T-helper 17 cell (primary cell): ENCODE measurements at places on chromosomes 5 and 9. TPM values are rescaled to one million over a fixed set of nuclear protein-coding genes. Genes with fewer than 3 reads are reported as not detected.
A peak's percentile ranks its signal among the peaks of the same experiment; 100 is the strongest.

DNA sequence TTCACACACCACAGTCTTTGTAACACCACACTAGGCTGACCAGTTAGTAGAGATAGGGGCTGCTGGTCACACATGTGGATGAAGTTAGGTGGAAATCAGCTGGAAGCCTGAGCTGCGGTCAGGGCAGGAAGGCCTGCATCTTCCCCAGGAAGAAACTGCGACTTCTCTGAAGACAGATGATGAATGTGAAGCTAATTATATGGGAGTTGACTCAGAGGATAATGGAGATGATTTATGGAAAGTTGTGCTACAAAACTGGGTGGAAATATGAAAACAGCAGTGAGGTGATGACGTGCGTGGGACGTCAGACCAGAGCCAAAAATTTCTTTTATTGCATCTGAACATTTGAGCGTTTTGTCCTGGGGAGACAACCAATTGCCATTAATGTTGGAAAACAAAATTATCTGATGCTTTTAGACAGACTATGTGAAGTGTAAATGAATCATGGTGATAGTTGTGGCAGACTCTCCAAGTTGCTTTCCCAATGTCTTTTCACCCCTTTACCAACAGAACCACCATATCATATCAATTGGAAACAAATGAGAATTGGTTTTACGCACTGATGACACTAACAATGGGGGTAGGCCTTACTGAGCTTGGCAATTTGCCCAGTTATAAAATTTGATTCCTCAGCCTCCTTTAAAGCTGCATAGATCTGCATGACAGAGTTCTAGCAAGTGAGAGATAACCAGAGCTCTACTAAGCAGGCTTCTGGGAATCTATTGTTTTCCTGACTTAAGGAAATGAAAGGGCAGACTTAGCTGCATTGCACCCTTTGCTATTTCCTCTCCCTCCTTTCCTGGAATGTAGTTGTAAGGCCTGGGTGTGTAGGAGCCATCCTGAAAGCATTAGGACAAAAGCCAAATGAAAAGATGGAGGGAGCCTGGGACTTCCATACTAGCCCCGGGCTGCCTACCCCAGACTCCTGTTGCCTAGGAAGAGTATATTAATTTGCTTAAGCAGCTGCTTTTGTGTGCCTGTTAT lies 84.0 kb downstream of the RAB3C start:
- DNase-seq: no peak
- H3K36me3 ChIP-seq: no peaks in the 10 kb centered on the region
- peaks cover 2% of the 10 kb centered on the region for H3K4me1 ChIP-seq
- no peak overlapping the region for H3K27ac ChIP-seq

DNA sequence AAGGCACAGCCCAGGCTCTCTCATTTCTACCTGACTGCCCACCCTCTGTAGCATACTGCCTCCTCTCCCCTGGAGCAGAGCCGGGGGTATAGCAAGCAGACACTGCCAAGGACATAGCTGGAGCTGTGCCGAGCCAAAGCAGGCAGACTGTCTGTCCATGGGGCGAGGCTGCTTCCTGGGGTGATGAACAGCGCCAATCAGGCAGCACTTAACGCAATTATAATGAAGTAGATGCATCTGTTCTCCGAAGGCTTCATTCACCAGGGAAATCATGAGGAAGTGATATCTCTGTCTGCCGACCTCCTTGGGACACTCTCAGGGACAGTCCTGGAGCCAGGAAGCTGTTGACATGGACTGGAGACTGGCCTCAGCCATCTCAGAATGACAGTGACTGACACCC lies 230.7 kb downstream of the ASTN2 start:
- DNase-seq: no peak
- no peaks in the 10 kb centered on the region for H3K4me1 ChIP-seq
- no peak overlapping the region for H3K4me3 ChIP-seq
- H3K27me3 ChIP-seq: no peaks in the 10 kb centered on the region

DNA sequence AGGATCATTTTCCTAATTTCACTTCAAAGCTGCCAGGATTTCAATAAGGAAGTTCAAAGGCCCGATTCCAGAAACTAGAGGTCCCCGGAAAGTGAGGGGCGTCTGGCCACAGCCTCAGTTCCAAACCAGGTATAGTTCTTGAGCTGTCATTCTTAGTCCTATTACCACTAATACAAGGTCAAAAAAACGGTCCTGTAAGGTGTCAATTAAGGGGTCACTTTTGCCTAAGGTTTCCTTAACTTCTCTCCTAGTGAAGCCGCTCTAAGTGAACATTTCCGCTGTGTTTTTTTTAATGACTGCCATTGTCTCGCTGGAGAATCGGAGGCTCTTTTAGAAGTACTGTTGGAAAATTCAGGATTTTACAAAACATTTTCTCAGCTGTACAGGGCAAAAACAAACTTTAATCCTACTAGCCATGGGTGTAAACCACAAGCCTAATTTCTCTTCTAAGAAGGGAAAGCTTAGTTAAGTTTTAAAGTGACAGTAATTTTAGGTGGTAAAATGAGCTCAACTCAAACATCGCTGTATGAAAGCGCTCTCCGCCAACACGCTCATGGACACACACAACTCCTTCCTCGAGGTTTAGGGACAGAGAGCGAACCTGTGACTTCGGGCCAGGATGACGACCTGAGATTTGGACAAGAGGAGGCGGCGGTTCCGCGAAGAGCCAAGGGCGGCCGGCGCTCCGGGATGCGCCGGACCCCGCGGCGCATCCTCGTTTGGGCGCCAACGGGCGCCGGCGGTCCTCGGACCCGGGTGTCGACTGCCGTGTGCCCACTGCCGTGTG lies 76.7 kb upstream of the IFNE start:
- peak overlapping the region; percentile 88 for H3K4me3 ChIP-seq
- H3K27me3 ChIP-seq: peaks cover 34% of the 10 kb centered on the region
- DNase-seq: no peak
- peak overlapping the region; percentile 8 for H3K27ac ChIP-seq
- peaks cover 8% of the 10 kb centered on the region for H3K4me1 ChIP-seq
- no peaks in the 10 kb centered on the region for H3K36me3 ChIP-seq

GRCh38 chr5:135505973-135506372 lies 29.8 kb downstream of the NEUROG1 start:
- H3K36me3 ChIP-seq: peaks cover 2% of the 10 kb centered on the region
- H3K27ac ChIP-seq: no peak overlapping the region
- no peak for DNase-seq
- H3K27me3 ChIP-seq: peaks cover 72% of the 10 kb centered on the region
- H3K4me3 ChIP-seq: no peak overlapping the region
- peaks cover 5% of the 10 kb centered on the region for H3K4me1 ChIP-seq

GRCh38 chr9:70486127-70486526 lies 71.7 kb upstream of the KLF9 start:
- H3K4me3 ChIP-seq: no peak overlapping the region
- H3K36me3 ChIP-seq: no peaks in the 10 kb centered on the region
- peaks cover 12% of the 10 kb centered on the region for H3K27me3 ChIP-seq
- H3K4me1 ChIP-seq: peaks cover 2% of the 10 kb centered on the region
- H3K27ac ChIP-seq: peak overlapping the region; percentile 19
- DNase-seq: no peak

The ALAD gene
- total RNA-seq: 19.3 TPM

The MYMK gene
- total RNA-seq: not detected

The C5orf58 gene
- total RNA-seq: not detected

The CLIC3 gene
- total RNA-seq: 2.1 TPM

The AGXT2 gene
- total RNA-seq: not detected
